DMS 273 treated with DMSO at 0.1 percent for 48 hours (cell line): ENCODE measurements at places on chromosomes 12 and 14.

- DNase-seq = no peak
These were observed 56.6 kb downstream of the SH2B3 start for GRCh38 chr12:111462210-111462769.

- DNase-seq = no peak
These were observed 5.0 kb downstream of the AJUBA start for GRCh38 chr14:22977434-22977683.

GRCh38 chr14:101000711-101001250 lies 97.3 kb upstream of the RTL1 start:
- DNase-seq = no peak

- no peak for DNase-seq
These were observed 363.1 kb upstream of the OR4E1 start for GRCh38 chr14:22036541-22037239.

- no peak for DNase-seq
These were observed 25.5 kb upstream of the SNAPC1 start for GRCh38 chr14:61736751-61737150.

GRCh38 chr12:93348575-93349435 lies 28.9 kb upstream of the NUDT4 start:
- DNase-seq = no peak

DNA sequence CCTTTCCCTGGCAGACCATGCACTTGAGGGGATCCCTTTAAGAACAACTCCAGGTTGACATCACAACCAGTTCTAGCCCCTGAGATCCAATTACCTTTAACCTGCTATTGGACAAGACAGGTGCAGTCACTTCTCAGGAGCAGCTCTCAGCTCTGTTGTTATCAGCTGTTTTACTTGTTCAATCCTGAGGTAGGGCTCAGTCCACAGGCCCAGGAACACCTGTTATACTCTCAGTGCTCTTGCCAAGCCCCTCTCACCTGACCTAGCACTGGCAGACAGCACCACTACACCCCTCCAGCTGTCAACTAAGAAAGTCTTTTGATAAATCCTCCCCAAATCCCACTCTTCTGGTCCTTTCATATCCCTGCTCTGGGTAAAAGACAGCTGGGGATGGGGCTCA lies 163.9 kb upstream of the TMTC2 start:
- no peak for DNase-seq

- DNase-seq = no peak
These were observed 1.5 kb downstream of the SPX start for GRCh38 chr12:21527451-21528180.

DNA sequence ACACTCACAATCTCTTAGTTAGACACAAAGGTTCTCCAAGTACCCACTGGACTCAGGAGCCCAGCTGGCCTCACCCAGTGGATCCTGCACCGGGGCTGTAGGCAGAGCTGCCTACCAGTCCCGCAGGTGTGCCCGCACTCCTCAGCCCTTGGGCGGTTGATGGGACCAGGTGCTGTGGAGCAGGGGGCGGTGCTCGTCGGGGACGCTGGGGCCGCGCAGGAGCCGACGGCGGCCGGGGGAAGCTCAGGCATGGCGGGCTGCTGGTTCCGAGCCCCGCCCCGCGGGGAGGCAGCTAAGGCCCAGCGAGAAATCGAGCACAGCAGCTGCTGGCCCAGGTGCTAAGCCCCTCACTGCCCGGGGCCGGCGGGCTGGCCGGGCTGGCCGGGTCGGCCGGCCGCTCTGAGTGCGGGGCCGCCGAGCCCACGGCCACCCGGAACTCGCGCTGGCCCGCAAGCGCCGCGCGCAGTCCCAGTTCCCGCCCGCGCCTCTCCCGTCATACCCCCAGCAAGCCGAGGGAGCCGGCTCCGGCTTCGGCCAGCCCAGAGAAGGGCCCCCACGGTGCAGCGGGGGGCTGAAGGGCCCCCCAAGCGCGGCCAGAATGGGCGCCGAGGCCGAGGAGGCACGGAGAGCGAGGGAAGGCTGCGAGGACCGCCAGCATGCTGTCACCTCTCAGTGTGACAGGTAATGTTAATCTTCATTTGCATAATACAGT lies 506.8 kb downstream of the LRFN5 start:
- DNase-seq = no peak

DNA sequence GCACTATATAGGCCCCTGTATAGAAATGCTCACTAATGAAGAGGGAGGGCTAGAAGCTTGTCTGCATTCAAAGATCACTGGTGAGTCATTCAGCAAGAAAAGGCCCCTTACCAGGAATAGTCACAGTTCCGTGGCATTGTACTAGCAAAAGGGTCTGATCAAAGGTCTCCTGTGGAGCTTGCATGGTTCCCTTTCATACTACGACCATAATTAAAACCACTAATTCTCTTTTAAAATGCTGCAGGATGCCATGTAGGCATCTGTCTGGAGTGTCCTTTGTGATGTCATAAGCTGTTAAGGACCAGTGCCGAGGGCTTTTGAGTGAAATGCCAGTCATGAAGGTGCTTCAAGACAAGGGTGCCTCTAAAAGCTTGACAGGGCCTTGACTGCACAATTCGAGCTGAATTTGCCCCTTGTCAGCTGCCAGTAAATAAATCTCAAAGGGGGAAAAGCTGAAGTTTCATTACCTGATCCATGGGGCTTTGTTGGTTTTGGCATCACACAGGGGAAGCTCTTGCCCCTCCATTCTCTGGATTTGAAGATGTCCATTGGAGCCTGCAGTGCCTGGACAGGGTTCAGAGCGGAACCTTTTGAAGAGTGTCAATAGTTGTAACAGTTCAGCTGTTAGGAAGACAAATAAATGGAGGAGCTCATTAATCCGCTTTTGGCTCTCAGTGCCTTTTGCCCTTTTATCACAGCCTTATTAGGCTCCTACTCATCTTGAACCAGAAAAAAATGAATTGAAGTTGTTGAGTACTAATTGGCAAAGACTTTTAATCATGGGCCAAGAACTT lies 69.1 kb downstream of the TMEM260 start:
- DNase-seq = no peak
